ENCODE measurements at places on chromosomes 4 and X.

GRCh38 chr4:152735396-152735859 is 44.1 kb downstream of the TIGD4 start:
- DNase-seq, result peak; percentile 31

- DNase-seq, result no peak
Measured at GRCh38 chr4:169626331-169627282, 6.2 kb downstream of the CLCN3 start.

DNA sequence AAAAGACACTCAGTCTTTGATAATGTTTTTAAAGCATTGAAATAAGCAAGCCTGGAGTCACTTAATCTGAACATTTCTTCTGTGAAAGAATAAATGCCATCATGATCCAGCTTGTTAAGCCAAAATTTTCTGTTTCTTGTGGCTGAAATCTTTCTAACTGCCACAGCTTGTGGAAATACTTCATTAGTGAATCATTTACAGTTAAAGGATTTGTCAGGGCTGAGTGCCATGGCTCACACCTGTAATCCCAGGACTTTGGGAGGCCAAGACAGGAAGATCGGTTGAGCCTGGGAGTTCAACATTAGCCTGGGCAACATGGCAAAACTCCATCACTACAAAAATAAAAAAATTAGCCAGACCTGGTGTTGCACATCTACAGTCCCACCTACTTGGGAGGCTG is 93.3 kb upstream of the PDE5A start:
- no peak for DNase-seq

GRCh38 chr4:15870079-15870478 is 68.5 kb downstream of the FGFBP1 start:
- DNase-seq, result no peak

DNA sequence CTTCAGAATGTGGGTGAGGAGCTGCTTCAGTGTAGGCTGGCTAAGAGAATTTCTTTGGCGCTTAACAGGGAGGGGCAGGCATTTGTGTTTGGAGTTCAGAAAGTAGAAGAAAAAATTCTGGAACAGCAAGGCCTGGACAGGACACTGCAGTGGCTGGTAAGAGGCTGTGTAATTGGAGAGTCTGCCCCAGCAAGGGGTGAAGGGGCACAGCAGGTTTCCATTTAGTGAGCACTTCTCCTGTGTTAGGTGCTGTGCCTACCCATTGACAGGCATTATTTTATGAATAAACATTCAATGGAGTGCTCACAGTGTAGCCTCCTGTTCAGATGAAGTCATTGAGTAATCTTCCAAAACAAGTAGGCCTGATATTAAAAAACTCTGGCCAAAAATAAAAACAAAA is 10.7 kb upstream of the CPE start:
- DNase-seq, result no peak

DNA sequence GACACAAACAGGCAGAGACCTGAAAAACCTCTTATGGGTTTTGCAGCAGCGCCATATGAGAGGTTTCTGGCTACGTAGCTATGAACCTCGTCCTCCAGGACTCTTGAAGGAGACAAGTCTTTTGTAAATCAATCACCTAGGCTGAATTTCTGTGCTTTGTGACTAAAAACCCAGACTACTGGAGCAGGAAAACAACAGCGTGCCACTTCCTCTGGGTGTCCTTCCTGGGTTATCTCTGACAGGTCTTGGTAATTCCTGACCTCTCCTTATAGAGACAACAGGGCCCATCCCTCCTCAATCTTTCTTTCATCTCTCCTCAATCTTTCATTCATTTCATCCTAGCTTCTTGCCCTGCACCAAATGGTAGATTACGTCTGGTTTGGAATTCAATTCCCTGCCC is 5.7 kb downstream of the S100P start:
- no peak for DNase-seq

DNA sequence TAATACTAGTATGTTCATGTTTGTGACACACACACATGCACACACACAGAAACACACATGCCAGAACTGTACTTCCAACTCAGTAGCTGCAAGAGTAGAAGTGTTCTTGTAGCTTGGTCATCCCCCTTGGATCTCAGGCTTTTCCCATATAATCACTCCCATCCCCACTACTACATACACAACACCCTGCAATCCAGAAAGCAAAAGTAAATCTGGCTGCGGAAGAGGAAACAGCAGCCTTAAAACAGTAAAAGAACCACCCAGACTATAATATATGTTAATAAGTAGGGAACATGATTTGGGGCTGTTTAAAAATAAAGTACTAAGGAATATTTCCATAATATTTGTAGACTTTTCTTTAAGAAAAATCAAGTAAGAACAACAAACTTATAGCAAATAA is 103.2 kb downstream of the AMMECR1 start:
- DNase-seq, result no peak

GRCh38 chr4:13190093-13190721 is 293.9 kb downstream of the RAB28 start:
- DNase-seq, result no peak

- peak; percentile 77 for DNase-seq
Measured at GRCh38 chr4:242121-242848, 63.0 kb downstream of the ZNF732 start.

DNA sequence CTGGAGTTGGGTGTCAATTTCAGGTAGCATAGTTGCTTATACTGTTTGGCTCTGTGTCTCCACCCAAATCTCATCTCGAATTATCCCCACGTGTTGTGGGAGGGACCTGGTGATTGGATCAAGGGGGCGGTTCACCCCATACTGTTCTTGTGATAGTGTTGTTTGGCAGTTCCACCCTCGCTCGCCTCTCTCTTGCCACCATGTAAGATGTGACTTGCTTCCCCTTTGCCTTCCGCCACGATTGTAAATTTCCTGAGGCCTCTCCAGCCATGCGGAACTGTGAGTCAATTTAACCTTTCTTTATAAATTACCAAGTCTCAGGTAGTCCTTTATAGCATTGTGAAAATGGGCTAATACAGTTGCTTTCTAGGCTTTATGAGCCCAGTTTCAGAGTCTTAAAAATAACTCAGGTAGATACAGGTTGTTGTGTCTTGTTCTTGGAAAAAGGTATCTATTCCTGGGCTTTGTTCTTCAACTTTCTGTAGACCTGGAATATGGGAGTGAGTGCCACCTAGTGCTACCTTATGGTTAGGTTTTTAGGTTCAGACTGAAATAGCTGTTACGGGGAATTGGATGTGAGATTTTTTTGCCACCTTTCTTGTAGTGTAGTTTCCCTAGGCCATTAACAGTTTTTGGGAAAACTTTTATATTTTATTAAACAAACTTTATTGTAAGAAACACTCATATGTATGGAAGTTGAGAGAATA is 15.6 kb downstream of the PGK1 start:
- no peak for DNase-seq

GRCh38 chr4:39609454-39609931 is 29.2 kb downstream of the SMIM14 start:
- DNase-seq, result no peak

All from amniotic epithelial cell (primary cell).